GOT3 (cell line): ENCODE measurements at places on chromosomes 6 and 20.

GRCh38 chr6:87171938-87172633 lies 16.7 kb downstream of the ZNF292 start:
- no peak for DNase-seq

DNA sequence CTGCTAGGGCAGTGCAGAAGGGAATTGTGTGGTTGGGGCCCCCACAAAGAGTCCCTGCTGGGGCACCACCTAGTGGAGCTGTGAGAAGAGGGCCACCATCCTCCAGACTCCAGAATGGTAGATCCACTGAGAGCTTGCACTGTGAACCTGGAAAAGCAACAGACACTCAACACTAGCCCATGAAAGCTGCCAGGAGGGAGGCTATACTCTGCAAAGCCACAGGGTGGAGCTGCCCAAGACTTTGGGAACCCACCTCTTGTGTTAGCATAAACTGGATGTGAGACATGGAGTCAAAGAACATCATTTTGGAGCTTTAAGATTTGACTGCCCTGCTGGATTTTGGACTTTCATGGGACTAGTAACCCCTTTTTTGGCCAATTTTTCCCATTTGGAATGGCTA lies 328.4 kb upstream of the KHDRBS2 start:
- no peak for DNase-seq

GRCh38 chr6:146881228-146882181 lies 282.7 kb downstream of the ADGB start:
- DNase-seq = no peak

GRCh38 chr6:93416571-93417420 lies 2.6 kb downstream of the EPHA7 start:
- DNase-seq = no peak

DNA sequence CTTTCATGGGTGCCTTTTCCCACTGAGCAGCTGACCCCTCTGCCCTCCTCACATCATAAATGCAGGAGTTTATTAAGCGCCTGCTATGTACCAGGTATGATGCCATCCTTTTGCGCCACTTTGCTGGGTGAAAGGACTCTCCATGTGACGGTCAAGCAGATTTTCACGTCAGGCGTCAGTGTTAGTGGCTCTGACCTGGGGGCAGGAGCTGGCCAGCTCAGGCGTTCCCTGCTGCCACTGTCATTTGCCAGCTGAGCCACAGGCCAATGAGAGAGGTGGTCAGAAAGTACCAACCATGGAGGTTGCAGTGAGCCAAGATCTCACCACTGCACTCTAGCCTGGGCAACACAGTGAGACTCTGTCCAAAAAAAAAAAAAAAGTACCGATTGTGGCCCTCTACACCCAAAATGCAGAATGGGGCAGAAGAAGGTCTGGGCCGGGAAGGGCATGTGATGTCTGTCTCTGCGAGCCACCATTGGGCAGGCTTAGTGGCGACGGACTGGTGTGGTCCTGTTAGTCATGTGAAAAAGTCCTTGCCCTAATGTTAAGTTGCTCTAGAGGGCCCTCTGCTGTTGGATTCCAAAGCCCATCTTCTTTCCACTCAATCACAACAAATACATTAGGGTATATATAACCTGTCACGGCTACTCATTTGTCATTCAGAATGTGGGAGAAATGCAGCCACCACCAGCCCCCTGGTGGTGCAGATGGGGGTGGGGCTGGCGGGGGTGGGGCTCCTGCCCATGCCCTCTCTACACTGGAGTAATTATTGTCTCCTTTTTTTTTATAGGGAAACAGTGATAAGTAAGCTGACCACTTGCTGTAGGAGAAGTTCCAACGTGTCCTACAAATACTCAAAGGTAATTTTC lies 18.4 kb upstream of the SLC22A1 start:
- no peak for DNase-seq

DNA sequence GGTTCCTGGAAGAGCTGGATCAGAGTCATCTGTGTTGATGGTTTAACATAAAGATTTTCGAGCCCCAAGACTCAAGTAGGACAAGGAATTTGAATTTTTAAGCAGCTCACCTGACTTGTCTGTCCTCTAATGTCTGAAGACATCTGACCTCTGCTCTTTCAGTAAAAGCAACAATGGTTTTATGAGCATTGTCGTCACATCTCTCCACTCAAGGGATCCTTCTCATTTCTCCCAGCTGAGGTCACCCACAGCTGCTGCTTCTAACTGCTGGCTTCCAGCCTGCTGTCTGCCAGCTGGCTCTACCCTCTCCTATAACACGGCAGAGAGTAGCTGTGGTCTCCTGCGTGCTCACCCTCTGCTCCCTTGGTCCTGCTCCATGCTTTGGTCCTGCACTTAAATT lies 24.7 kb upstream of the HDAC2 start:
- no peak for DNase-seq

GRCh38 chr20:42402455-42402854 lies 784.3 kb upstream of the CHD6 start:
- DNase-seq = no peak

GRCh38 chr20:4708856-4709255 lies 12.9 kb upstream of the PRND start:
- DNase-seq = no peak

GRCh38 chr6:52077961-52078625 lies 9.3 kb downstream of the PKHD1 start:
- DNase-seq = no peak
